ENCODE measurements at places on chromosomes 4 and X.

GRCh38 chrX:71532078-71532752 lies 689 bp upstream of the OGT start:
- DNase-seq: peak; percentile 40

GRCh38 chrX:96563646-96564045 lies 121.0 kb upstream of the DIAPH2 start:
- DNase-seq: no peak

DNA sequence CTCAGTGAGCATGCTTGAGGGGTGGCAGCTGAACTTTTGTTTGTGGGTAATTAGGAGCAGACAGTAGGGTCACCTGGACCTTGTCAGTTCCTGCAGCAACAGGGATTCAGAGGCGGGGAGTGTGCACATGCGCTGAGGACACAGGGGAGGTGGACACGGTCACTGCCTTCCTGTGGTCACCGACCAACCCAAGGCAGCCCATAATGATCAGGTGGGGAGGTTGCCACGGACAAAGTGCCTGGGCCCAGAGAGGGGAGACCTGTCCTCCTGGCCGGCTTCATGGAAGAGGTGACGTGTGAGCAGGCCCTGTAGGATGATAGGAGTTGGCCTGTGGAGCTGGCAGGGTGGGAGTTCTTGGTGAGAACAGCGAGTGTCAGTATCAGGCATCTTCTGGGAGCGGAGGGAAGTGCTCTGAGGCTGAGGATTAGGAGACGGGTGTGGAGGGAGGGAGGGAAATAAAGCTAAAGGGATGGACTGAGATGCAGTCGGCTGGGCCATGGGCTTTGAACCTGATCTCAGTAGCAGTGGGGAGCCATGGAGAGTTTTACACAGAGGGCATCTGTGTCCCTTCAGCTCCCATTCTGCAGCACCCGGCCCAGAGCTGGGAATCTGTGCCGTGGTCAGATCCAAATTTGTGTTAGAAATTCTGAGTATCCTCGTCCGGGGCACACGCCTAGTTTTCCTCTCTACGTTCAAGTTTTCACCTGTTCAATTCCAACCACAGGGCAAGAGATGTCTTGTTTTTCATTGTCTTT lies 100.0 kb downstream of the PSAPL1 start:
- DNase-seq: no peak

DNA sequence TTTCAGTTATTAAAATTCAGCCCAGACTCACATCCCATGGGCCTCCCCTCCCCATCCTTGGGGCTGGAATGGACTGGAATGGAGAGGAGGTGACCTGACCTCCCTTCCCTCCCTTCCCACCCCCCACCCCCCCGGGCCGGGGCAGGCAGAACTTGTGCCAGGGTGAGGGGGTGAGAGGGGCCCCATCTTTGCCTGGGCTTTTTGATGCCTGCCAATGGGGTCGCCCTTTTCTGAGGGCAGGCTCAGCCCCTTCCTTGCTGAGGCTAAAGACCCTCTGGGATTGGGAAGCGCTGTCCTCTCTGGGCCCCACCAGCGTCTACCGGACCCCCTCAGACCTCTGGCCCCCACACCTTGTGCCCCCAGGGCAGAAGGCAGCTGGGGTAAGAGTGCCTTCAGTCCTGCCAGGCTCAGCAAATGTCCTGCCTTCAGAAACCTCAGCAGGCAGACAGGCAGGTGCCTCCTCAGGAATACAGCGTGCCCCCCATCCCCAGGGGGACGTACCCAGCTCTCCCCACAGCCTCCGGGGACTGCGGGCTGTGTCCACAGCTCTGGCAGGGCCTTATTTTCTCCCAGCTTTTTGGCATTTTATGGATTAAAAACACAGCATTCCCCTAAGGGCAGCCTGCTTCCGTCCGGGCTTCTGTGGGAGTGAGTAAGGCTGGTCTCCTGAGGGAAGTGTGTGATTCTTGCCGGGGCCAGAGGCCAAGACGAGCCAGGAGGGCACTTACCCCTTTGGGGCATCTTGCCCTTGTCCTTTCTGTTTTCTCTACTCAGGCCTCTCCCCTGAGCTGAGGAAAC lies 12.6 kb upstream of the CCNQ start:
- DNase-seq: no peak

- no peak for DNase-seq
These were observed 37.0 kb upstream of the FGF13 start for GRCh38 chrX:138748480-138748879.

- peak; percentile 74 for DNase-seq
These were observed 69.8 kb downstream of the DTHD1 start for GRCh38 chr4:36351082-36351666.

All from stimulated activated CD4-positive, alpha-beta T cell treated with anti-CD3 and anti-CD28 coated beads, Interleukin-4, amount 100 ng/mL, for 1 hour (primary cell).